ENCODE measurements at places on chromosomes 3 and 15.
A peak's percentile ranks its signal among the peaks of the same experiment; 100 is the strongest.

DNA sequence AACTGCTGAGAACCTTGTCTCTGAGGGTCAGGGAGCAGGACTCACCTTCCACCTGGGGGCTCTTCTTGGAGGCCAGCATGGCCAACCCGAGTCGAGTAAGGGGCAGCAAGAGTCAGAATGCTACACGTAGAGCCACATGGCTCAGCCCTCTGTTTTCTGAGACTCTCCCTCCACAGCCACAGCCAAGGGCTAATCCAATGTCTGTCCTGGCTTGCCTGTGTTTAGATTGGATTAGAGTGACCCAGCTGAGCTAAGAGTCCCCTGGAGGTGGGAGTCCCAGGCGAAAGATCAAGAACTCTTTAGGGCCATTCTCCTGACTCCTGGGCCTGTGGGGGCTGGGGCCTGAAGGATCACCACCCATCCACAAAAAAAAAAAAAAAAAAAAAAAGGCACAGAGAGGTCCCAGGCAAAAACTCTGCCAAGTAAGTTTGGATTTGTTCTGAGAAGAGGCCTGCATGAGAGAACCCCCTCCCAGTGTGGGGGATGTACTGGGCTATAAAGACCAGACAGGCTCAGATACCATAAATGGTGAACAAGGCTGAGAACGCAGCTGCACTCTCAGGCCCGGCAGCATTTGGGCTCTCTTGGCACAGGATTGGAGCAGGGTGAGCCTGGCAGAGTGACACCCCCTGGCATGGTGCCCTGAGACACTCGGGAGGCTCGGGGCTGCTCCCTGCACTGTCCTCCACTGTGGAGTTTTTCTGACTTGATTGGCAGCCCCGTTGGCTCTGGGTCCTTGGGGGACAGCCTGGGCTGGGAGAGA lies 88.0 kb upstream of the OSBPL11 start:
- no peak for DNase-seq

DNA sequence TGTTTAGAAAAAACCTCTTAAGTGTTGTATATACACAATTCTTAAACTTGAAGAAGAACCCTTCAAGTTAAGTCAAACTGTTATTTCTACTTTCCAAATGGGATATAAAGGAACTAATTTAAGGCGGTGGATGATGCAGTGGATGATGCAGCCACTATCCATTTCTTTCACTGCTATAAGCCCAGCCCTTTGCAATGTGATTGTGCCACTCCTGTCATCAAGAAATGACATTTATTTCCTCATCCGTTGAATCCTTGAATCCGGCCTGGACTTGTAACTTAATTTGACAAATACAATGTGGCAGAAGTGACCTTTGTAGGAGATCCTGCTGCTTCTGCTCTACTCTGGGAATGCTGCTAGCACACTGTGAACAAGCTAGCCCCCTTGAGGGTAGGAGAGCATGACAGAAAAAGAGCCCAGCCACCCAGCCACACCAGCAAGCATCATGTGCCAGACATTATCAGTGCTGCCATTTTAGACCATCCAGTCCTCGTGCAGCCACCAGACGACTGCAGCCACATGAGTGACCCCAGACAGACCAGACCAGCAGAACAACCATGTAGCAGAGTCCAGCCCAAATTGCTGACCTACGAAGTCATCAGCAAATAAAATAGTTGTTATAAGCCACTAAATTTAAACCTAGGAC lies 47.4 kb downstream of the UACA start:
- DNase-seq = no peak

GRCh38 chr15:40102897-40103858 lies 5.5 kb downstream of the BMF start:
- no peak for DNase-seq

DNA sequence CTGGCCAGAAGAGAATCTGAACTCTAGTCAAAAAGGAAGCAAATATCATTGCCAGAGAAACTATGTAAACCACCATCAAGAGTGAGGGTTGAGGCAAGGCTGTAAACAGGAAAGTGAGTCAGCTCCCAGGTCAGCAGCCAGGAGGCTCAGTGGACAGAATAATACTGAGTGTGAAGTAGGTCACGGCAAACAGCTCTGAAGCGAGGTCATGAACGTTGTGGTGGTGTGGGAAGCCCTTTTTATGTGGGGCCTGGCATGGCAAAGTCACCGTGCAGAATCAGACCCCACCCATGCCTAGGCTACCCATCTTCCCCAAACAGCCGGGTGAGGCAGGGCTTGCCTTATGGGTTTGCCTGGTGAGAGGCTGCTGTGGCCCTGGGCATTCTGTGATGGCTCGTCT lies 43.9 kb downstream of the THBS1 start:
- DNase-seq = peak; percentile 82

DNA sequence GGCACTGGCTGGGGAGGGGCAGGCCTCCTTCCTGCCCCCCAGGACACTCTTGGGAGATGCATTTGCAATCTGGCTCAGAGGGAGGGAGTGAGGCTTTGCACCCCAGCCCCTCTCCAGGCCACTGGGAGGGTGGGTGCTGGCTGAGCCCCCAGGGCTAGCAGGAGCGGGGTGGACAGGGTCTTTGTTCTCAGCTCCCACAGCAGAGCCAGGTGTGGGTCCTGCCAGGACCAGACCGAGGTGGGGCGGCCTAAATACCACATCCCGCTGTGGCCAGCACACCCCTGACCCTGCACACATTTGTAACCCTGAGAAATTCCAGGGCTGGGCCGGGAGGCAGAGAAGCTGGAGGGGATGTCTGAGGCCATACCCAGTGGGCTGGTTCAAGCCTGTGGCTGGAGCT lies 41.0 kb downstream of the STARD5 start:
- DNase-seq = no peak

- DNase-seq = no peak
Measured at GRCh38 chr3:146883288-146883687, 278.1 kb upstream of the PLSCR5 start.

DNA sequence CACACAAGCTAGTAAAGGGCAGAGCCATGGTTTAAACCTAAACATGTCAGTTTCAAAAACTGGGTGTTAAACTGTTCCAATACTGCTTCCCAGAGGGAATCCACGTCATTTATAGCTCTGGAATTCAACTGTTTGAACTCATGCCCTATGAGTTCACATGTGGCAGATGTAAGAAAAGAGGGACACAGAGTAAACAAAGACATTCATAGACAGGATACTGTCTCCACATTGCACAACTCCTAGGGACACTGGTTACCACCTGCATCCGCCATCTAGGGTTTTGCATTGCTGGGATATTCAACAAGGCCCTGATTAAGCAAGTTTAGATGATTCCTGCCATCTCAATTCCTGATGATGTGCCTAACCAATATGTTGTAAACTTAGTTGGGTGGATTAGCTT lies 134.1 kb upstream of the COL8A1 start:
- DNase-seq = no peak

DNA sequence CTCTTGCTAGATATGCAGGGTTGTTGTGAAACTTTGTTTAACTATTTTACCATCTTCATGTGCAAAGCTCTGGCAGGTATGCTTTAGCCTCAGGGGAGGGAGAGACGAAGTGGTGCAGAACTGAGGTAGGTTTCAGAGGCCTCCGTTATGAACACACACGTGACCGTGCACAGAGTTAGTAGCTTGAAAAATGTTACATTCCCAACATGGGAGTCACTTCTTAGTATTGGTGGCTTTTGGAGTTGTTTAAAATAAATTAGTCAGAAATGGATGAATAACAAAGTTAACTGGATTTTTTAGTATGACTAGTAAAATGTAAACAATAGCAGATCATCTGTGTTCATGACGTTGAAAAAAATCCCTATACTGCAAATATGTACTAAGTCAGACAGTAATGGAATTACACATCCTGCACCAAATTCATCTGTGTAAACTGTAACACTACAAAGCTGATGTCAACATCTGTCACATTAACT lies 279.6 kb downstream of the KLF13 start:
- DNase-seq = no peak

GRCh38 chr3:185114756-185115155 lies 38.1 kb downstream of the C3orf70 start:
- DNase-seq = no peak

DNA sequence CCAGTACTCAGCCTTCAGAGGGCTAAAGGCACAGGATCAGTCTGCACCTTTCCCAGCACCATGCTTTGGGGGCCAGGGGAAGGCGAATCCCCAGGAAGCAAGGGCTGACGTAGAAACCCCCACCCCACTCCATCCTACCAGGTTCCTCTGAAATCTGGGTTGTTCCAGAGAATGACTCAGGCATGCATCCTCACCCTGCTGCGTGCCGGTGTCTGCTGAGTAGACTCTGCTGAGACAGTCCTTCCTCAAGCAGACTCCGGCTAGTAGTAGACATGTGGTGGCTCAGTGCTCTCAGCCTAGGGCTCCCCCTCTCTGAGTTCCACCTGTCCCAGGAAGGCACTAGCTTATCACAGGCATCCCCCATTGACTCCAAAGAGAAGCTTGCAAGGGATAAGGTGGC lies 9.0 kb downstream of the TMEM43 start:
- DNase-seq = no peak

- no peak for DNase-seq
Measured at GRCh38 chr3:17179381-17180205, 294.8 kb downstream of the PLCL2 start.

GRCh38 chr3:122677216-122677615 lies 3.4 kb upstream of the PARP14 start:
- no peak for DNase-seq

DNA sequence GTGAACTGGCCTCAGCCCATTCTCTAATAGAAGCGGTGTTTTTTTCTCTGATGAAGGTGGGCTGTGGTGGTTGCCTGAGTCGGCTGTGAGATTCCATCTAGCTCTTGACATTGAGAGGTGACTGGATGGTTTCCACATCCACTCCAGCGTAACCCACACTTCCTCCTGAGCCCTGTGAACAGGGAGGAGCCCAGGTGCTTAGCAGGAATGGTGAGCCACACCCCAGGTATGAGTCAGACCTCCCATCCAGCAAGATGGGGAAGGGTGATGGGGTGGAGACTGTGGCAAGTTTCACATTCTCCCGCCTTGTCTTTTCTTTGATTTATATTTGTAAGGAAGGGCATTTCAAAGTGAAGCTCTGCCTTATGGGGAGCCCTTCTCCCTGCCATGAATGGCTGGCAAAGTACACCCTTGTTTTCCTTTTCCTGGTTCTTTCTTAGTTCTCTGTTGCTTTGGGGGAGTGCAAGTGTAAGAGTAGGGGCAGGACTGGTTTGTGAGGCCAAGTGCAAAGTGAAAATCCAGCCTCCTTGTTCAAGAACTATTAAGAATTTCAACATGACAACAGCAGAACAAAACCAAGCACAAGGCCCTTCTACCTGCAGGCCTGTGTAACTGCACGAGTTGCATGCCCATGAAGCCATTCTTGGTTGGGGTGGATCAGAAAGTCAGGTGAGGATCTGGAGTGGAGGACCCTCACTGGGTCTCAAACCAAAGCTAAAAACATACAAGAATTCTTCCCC lies 4.6 kb upstream of the TPRG1 start:
- no peak for DNase-seq

- DNase-seq = no peak
Measured at GRCh38 chr3:195385526-195385925, 57.3 kb downstream of the ACAP2 start.

GRCh38 chr3:37287776-37288175 lies 113.4 kb upstream of the LRRFIP2 start:
- no peak for DNase-seq

DNA sequence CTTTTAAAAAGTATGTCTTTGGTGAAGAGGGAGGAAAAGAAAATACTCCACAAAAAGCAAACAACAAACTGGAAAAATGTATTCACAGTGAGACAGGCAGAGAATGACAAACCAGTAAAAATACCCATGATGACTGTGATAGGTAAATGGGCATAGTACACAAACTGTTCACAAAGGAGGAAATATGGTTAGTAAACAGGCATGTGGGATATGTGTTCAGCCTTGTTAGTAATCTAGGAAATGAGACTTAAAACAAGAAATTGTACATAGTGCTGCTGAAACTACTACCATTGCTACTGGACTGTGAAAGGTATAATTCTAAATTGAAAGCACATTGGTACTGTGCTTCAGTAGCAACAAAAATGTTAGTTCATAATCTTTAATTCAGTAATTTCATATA lies 50.1 kb downstream of the UBE2E2 start:
- no peak for DNase-seq

DNA sequence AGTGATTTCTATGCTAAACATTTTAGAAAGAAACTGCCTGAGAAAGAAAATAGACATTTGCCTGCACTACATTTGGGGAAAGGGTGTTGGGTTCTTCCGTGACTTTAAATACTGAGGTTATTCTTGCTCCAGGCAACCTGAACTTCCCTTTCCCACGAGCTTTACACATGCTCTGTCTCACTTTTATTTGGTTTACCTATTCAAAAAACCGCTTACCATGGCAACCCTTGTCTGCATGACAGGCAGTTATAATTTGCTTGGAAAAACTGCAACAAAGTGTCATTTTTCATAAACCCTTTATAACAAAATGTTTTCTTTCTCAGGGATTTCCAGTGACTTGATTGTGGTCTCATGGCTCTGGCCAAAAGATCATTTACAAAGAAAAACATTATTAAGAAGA lies 416.3 kb upstream of the MEIS2 start:
- DNase-seq = no peak

DNA sequence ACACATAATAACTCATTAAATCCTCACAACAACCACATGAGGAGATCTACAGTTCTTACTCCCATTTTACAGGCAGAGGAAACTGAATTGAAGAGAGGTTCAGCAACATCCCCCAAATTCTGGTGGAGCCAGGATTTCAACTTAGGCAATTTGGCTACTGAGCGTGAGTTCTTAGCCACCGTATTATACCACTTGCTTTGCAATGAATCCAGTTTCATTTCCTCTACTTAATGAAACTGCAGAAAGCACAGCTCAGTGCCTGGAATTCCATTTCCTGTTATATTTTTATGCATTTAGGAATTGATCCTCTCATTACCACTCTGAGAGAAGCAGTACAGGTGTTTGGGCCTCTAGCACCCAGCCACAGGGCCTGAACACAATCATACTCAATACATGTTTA lies 4.3 kb downstream of the ZNF860 start:
- no peak for DNase-seq

- no peak for DNase-seq
Measured at GRCh38 chr3:186990878-186991308, 60.6 kb downstream of the ST6GAL1 start.

DNA sequence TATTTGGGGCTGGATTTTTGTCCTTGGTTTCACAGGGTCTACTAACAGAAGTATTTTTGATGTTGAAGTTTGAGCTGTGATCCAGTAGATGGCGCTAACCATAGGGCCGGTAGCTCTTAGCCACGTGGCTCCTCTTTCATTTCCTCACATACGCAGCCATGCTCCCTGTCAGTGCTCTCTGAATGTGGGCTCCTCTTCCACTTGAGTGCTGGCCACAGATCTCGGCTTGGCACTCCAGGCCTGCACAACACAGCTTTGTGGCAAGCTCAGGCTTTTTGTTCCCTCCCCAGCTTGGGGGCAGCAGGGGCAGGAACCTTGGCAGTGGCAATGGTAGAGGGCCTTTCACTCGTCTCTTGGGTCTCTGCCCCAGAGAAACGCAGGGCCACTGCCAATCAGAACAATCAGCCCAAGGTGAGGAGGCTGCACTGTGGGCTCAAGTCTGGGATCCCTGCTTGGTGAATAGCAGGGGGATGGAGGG lies 18.6 kb upstream of the DNAAF4 start:
- no peak for DNase-seq
